Stimulated activated CD4-positive, alpha-beta T cell treated with anti-CD3 and anti-CD28 coated beads, TNF-alpha, amount 100 ng/mL, for 24 hours (primary cell): ENCODE measurements at places on chromosomes 6 and 20.

DNA sequence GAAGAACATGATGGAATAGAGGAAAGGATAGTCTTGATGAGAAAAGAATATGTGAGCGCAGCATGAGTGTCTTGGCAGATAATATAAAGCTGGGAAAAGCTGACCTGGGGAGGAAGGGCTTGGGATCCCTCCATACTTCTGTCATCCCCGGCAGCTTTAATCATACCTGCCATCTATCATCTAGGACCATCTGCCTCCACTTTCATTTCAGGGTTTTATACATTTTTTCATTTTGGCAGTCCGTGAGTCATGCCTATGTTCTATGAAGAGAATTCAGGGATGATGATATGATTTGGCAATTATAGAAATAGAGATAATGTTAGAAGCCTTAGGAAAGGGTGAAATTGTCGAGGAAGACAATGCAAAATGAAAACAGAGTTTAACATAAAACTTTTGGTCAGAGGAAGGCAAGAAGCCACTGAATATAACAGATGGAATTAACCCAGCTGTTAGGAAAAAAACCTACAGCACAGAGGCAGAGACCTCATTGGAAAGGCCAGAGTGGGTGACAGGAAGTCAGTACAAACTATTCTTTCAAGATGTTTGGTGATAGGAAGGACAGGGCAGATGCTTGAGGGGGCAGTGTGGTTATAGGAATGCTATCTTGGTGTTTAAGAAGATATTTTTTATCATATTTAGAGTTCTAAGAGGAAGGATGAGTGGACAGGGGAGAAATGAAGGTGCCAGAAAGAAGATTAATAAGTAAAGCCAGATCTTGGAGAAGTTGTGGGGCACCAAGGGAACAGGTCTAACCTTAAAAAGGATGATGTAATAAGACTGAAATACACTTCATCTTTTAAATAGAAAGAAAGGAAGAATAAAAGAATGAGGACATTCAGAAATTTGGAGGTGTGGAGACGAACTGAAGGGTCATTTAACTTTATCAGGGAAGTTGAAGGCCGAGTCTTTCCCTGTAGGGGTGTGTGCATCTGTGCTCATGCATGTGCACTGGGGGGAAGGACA lies 37.8 kb downstream of the MARCKS start:
- no peak for DNase-seq

DNA sequence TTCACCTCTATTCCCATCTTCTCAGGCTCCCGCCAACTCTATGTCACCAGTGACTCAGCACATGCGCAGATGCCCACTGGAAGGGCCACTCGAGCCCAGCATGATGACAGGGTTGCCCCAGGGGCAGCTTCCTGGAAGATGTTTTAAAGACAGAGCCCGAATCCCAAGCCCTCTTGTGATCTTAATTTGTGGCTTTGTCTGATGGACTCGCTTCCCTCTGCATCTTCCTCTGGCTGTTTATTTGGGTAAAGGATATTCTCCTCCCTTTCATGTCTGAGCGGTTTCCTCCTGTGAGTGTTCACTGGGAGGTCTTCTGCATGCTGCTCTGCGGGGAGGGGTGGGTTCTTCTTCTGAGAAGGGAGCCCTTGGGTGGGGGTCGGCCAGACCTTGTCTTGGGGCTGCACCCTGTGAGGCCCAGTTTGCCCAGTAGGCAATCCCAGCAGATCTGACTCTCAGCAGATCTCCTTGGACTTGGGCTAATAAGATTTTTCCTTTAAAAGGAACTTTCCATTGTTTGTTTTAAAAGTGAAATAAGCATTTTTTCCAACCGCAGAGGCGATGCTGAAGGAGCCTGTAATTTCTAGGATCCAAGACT lies 401.0 kb downstream of the CDC5L start:
- DNase-seq, result no peak

GRCh38 chr6:114049367-114049966 lies 78.5 kb upstream of the HDAC2 start:
- DNase-seq, result no peak

DNA sequence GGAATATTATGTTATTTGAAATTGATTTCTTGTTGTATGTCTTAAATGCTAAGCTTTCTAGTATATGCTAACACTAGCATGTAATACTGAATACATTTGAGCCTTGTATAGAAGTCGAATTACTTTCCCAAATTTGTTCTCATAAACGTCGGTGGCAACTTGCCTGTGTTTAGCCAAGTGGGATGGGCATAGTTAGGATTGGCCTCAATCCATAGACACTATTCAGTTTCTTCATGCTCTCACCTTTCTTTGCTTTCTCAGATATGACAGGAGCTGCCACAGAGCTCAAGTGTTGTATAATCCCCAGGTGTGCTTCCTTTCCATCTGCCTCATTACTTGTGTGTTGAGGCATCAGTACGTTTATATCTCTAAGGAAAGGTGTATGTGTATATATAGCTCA lies 19.3 kb downstream of the ZNF334 start:
- no peak for DNase-seq

- no peak for DNase-seq
Observed at GRCh38 chr6:75424618-75425548, 68.7 kb downstream of the FILIP1 start.

DNA sequence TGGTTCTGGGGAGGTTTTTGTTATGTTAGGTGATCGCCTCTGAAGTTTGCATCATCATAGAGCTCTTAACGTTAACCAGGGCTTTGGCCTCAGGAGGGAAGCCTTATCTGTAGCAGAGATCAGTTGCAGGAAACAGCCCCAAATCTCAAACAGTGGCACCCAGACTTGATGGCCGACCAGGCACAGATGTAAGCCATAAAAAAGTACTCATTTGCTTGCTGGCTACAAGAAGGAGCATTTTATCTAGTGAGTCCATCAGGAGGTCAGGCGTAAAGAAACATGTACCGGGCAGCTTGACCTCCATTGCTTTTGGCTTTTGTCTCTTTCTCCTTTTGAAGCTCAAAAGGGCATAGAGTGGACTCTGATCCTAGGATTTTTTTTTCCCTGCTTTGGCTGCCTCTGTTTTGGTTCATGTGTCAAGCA lies 122.3 kb downstream of the CCDC170 start:
- no peak for DNase-seq

DNA sequence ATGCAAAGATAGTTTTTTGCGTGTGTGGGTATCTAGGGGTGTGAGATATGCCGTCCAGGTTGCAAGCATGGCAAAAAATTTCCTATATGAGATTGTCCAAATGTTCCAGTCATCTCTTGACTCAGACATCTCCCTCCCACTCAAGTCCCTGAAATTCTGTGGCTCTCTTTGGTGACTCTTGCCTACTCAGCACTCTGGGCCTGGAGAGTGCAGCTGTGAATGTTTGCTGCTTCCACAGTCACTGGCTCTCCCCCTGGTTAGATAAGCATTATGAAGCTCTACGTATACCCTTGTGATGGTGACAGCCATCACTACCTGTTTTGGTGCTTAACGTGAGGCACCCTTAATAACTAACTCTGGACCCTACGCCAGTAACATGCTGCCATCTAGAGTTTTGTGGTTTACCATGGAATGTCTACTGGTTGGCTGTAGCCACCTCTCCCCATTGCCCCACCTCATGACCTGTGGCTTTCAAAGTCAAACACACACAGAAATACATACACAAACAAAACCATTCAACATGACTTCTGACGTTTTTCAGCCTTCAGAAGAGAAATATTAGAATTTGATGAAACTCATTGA lies 621.9 kb upstream of the CITED2 start:
- DNase-seq, result no peak

DNA sequence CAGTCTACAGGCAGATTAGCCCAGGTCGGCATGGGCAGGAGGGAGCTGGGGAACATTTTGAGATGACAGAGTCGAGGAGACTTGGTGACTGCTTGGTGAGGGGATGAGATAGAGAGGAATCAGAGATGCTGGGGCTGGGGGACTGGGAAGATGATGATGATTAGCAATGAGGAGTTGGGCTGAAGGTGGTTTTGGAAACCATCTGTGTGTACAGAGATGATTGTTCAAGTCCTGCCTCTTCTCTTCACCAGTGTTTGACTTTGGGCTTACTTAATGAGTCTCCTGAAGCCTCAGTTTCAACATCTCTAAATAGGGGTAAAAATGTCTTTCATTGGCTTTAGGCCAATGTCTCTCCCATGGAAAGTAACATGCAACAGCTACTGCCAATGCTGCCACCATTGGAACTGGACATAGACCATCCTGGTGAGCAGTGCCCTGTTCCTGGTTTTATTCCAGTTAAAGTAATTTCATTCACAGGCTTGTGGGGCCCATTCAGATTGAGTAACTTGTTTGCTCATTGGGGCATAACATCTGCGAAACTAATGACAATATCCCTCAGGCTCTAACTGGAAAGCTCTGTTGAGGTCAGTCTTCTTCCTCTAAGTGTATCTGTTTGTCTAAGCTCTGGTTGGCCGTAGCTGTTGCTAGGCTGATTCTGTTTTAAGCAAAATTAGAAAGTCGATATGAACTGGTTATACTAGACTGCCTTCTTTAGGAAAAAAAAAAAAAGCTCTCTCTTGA lies 99.1 kb downstream of the ARMC2 start:
- DNase-seq, result no peak

DNA sequence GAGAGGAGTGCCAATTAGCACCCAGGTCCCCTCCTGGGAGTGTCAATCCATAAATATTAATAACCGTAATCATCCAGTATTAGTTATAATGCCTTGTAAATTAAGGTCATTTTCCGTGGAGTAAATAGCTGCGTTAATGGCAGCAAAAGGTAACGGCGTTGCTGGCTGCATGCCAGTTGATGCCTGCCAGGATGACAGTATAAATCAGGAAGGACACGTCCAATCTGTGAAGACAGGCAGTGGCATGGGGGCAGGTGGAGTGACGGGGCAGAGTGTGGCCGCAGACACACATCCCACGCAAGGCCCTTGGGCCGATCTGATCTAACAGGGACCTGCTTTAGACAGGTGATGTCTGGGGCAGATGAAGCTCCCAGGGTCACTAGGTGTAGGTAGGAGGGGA lies 49.1 kb downstream of the KCNB1 start:
- no peak for DNase-seq

DNA sequence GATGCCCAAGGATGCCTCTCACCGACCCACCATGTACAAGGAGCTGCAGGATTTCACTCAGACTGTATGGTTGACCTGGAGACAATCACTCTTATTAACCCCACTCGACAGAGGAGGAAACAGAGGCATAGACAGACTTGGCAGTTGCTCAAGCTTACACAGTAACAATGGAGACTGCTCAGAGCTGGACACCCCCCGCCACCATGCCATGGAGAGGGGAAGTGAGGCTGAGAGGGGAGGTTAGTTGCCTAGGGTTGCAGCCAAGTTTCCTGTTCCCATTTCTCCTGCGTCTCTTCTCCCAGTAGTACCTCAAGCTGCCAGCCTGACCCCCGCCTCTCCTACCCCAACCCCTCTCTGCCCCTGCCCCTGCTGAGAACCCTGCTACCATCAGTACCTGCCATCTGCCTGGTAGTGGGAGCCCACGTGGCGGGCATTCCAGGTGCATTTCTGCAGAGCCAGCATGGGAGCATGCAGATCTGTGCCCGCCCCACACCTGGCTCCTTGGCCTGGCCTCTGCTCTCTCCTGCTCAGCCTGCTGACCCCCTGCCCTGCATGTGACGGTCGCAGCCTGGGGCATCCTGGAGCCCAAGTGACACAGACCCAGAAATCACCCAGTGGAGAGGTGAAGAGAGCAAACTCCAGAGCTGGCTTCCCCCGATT lies 157.7 kb downstream of the PREX1 start:
- DNase-seq, result no peak

- no peak for DNase-seq
Observed at GRCh38 chr20:18567739-18568091, 483 bp downstream of the SMIM26 start.

DNA sequence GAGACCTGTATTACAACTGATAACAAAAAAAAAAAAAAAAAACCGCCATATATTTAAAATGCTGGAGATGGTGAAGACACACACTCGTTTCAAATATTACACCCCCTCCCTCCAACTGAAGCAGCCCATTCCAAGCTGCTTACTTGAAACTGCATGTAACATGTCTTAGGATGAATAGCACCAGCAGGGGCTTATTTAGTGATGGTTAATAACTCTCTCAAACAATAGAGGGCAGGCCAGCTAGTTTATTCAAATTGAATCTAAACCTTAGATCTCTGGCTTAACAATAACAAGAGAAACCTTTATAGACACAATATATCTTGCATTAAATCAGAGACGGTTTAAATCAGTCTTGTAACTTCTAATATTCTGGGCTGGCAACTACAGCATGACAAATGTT lies 9.3 kb upstream of the JPH2 start:
- no peak for DNase-seq

DNA sequence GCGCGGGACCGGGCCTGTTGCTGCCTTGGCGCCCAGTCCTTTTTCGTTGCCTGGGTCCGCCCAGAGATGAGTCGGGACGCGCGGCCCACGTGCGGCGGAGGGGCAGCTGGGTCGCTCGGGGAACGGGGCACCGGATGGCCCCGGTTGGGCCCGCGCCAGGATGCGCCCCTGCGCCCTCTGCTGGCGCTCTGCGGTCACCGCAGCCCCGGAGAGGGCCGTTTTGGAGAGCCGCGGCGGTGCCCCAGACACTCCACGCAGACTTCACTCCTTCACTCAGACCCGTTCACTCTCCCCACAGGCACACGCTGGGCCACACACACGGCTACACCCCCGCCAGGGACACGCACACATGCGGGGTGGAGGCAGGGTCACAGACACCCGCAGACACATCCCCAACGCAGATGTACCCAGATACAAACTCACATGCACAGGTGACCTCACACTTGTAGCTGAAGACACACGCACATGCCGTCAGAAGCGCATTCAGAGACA lies 38.8 kb downstream of the SRC start:
- peak; percentile 74 for DNase-seq

- no peak for DNase-seq
Observed at GRCh38 chr20:17896193-17896723, 72.3 kb downstream of the SNX5 start.

GRCh38 chr20:44552950-44553908 lies 29.1 kb upstream of the PKIG start:
- DNase-seq, result no peak

DNA sequence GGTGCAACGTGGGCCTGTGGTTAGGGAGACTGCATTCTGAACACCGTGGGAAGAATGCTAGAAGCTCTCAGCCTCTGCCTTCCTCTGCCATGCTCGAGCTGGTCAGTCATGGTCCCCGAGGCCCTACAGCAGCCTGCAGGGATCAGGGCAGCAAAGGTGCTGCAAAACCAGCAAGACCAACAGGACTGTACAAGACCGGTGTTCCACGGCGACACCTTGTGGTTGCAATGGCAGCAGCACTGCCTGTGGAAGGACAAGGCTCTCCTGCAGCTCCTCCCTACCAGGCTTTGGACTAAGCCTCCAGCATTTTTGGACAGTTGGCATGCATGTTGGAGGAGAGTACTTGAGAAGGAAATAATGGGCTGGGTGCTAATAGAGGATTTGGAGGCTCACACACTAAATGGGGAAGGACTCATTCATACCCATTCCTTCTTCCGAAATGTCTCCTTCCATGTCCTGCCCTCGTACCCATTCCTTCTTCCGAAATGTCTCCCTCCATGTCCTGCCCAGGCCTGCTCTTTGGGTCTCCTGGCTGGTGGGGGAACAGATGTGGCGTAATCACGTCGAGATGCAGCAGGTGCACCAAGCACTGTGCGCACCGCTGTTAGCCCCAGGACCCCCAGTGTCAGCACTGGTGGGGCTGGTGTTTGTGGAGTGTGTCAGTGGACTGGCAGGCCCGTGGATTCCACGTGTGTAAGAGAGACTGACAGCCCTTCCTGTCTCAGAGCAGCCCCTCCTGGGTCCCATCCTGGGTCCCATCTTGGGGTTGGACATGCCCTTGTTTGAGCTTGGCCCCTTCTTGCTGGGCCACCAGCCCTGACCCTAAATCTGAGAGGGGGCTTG lies 18.6 kb upstream of the MYT1 start:
- DNase-seq, result peak; percentile 16

GRCh38 chr20:10618611-10619245 lies 55.1 kb downstream of the JAG1 start:
- no peak for DNase-seq

GRCh38 chr6:138005846-138006245 lies 101.4 kb downstream of the PERP start:
- no peak for DNase-seq
